Activated naive CD4-positive, alpha-beta T cell treated with anti-CD3 and anti-CD28 coated beads, Interleukin-2, amount 10 ng/mL, durations not matched to agents 7 days and 5 days (primary cell): ENCODE measurements at places on chromosomes 7 and 10.

- H3K36me3 ChIP-seq: no peaks in the 10 kb centered on the region
- no peak overlapping the region for H3K4me3 ChIP-seq
- no peak overlapping the region for H3K27ac ChIP-seq
- peaks cover 7% of the 10 kb centered on the region for H3K27me3 ChIP-seq
- no peak for DNase-seq
- H3K4me1 ChIP-seq: no peaks in the 10 kb centered on the region
Observed at GRCh38 chr10:78815702-78816334, 252.9 kb upstream of the ZMIZ1 start.

GRCh38 chr10:20142311-20142710 lies 326.1 kb downstream of the PLXDC2 start:
- no peaks in the 10 kb centered on the region for H3K27me3 ChIP-seq
- no peak overlapping the region for H3K27ac ChIP-seq
- no peaks in the 10 kb centered on the region for H3K36me3 ChIP-seq
- H3K4me3 ChIP-seq: no peak overlapping the region
- H3K4me1 ChIP-seq: no peaks in the 10 kb centered on the region

DNA sequence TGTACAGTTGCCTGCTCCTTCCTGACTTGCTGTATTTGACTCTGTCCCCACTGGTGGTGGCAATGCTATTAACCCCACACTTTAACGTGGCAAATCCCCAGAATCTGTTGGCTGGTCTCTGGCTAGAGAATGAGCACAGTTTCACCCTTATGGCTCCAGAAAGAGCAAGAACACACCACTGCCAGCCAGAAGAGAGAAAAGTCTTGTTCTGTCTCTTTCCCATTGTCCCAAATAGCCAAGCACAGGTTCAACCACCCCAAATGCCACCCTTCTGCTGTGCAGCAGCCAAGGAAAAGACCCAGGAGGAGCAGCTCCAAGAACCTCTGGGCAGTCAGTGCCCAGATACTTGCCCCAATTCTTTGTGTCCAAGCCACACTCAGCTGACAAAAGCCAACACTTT lies 11.3 kb downstream of the SLC16A9 start:
- H3K27ac ChIP-seq: no peak overlapping the region
- H3K4me3 ChIP-seq: no peak overlapping the region
- H3K36me3 ChIP-seq: no peaks in the 10 kb centered on the region
- no peaks in the 10 kb centered on the region for H3K4me1 ChIP-seq

GRCh38 chr7:15123901-15124300 lies 221.3 kb upstream of the DGKB start:
- DNase-seq: no peak
- no peaks in the 10 kb centered on the region for H3K27me3 ChIP-seq
- no peak overlapping the region for H3K27ac ChIP-seq
- no peaks in the 10 kb centered on the region for H3K36me3 ChIP-seq
- H3K4me1 ChIP-seq: no peaks in the 10 kb centered on the region

- peaks cover 8% of the 10 kb centered on the region for H3K27me3 ChIP-seq
- no peaks in the 10 kb centered on the region for H3K4me1 ChIP-seq
- H3K4me3 ChIP-seq: no peak overlapping the region
- no peak overlapping the region for H3K27ac ChIP-seq
- H3K36me3 ChIP-seq: no peaks in the 10 kb centered on the region
Observed at GRCh38 chr7:157043745-157044144, 33.3 kb upstream of the MNX1 start.

GRCh38 chr7:47150497-47151260 lies 431.2 kb downstream of the TNS3 start:
- DNase-seq: no peak
- H3K4me3 ChIP-seq: no peak overlapping the region
- no peaks in the 10 kb centered on the region for H3K27me3 ChIP-seq
- H3K36me3 ChIP-seq: no peaks in the 10 kb centered on the region
- no peak overlapping the region for H3K27ac ChIP-seq

DNA sequence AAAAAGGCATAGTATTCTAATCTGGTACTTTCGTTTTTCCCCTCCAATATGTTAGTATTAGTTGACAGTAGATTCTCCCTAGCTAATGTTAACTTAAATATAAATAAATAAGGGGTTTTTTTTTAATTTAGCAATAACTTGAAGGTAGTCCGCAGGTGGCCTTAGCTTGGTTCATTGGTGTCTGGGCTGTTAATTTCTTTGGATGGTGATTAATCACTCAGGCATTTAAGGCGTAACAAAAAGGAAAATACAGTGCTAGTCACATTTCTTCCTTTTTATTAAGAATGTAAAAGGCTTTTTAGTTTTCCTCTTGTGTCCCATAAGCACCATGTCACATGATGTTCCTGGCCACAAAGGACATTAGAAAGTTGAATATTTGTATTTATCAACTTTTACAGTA lies 161.0 kb upstream of the POT1 start:
- H3K27me3 ChIP-seq: no peaks in the 10 kb centered on the region
- no peaks in the 10 kb centered on the region for H3K36me3 ChIP-seq
- H3K4me1 ChIP-seq: no peaks in the 10 kb centered on the region
- no peak overlapping the region for H3K27ac ChIP-seq
- H3K4me3 ChIP-seq: no peak overlapping the region

GRCh38 chr7:108132551-108133265 lies 2.5 kb upstream of the LAMB4 start:
- no peak overlapping the region for H3K27ac ChIP-seq
- H3K4me3 ChIP-seq: no peak overlapping the region
- no peaks in the 10 kb centered on the region for H3K36me3 ChIP-seq
- H3K4me1 ChIP-seq: peaks cover 17% of the 10 kb centered on the region
- DNase-seq: no peak
